ENCODE measurements at places on chromosomes 11 and 22.

- DNase-seq: peak; percentile 38
Observed at GRCh38 chr11:91394727-91395414, 829.7 kb upstream of the FAT3 start.

DNA sequence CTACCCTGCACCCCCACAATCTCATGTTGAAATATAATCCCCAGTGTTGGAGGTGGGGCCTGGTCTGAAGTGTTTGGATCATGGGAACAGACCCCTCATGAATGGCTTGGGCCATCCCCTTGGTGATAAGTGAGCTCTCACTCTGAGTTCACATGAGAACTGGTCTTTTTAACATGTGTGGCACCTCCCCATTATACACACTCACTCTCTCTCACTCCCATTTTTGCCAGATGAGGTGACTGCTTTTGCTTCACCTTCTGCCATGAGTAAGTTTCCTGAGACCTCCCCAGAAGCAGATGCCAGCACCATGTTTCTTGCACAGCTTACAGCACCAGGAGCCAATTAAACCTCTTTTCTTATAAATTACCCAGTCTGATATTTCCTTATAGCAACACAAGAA lies 32.1 kb upstream of the DRD2 start:
- no peak for DNase-seq

DNA sequence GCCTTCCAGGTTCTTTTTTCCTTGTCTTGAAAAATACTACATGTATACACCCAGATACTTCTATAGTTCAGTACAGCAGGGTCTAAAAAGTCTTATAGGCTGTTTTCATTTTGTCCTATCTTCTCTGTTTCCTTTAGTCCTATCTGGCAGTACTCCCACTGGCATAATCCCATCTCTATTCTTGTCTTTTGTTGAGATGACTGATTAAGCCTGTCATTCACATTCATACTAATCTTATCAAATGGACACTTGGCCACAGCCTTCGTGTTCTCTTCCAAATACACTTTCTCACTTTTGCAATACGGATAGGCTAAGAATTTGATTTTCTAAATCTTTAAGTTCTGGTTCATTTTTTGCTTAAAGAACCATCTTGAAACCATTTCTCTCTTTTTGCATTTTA lies 42.8 kb downstream of the OR5AK2 start:
- DNase-seq: no peak

GRCh38 chr11:30368394-30368793 lies 45.5 kb downstream of the ARL14EP start:
- no peak for DNase-seq

GRCh38 chr22:37491559-37492427 lies 5.6 kb upstream of the MFNG start:
- no peak for DNase-seq

DNA sequence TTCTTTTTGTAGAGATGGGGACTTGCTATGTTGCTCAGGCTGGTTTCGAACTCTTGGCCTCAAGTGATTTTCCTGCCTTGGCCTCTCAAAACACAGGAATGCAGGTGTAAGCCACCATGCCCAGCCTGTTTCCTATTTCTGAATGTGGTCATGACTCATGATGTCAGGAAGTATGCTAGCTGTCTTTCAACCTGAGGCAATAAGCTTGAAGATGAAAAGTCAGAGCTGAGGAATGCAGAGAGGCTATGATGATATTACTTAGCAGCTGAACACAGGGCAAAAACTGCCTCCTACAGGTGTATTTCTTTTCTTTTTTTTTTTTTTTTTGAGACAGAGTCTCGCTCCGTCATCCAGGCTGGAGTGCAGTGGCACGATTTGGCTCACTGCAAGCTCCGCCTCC lies 9.0 kb upstream of the NUCB2 start:
- DNase-seq: peak; percentile 93

DNA sequence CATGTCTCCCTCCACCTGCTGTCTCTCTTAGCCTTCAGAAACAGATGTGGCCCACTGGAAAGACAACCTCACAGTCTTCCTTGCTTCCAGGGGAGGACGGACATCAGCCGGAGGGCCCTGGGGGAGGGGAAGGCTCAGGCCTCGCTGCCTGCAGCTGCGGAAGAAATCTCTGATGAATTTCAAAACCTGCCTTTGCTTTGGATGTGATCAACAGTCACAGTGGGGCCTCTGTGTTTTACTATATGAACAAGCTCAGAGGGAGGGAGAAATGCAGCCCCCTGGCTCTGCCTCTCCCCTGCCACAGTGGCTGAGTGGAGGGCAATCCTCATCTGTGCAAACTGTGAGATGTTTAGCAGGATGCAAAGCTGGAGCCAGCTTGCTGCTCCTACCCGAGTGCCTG lies 282.8 kb downstream of the NTM start:
- DNase-seq: no peak

DNA sequence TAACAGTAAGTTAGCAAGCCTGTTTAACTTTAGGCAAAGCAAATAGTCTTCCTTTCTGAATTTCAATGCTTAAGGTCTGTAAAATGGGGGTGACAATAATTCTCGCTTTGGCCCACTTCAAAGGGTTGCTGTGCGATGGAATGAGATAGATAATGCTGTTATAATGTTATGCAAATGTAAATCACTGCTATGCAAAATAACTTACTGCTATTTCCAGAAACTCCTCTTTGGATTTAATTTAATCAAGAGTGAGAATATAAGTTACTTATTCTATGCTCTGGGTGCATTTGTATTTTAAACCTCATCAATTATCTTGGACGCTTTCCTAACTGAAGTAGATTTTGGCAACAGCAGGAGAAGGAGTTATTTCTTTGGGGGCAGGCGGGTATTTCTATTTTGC lies 4.1 kb upstream of the SORL1 start:
- DNase-seq: no peak

- DNase-seq: peak; percentile 33
Observed at GRCh38 chr11:112302226-112302868, 41.7 kb upstream of the PLET1 start.

DNA sequence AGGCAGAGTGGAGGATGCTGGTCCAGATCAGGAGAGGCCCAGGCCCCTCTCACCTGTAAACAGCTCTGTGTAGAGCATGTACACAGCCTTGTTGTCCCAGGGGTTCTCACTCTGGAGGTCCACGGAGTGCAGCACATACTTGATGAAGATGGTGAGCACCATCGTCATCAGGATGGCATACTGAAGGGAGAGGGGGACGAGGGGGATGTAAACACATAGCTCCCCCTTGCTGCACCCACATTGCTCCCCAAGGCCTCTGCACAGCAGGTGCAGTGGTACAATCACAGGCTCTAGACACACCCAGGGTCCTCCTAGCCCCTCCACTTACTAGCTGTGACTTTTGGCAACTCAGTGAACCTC lies 2.9 kb downstream of the SYVN1 start:
- no peak for DNase-seq

DNA sequence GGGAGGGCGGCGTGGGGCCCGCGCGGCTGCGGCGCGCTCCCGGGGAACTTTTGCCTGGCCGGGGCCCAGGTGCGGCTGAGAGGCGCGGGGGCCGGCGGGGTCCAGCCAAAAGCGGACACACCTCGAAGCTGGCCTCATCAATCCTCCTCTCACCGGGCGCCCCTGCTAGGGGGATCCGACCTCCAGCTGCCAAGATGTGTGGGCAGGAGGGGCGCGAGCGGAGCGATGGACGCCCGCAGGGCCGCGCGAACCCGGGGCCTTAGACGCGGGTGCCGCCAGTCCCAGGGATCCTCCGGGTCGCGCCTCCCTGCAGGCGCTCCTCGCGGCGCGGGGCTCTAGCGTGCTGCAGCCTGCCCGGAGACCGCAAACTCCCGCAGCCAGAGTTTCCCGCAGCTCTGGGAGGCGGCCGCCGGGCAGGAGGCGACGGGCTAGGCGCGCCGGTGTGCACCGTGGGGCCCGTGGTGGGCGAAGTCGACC lies 785 bp downstream of the IGSF9B start:
- no peak for DNase-seq

GRCh38 chr22:27212102-27212501 lies 554.7 kb downstream of the MIAT start:
- DNase-seq: no peak

GRCh38 chr11:106086850-106087249 lies 9.4 kb downstream of the AASDHPPT start:
- no peak for DNase-seq

DNA sequence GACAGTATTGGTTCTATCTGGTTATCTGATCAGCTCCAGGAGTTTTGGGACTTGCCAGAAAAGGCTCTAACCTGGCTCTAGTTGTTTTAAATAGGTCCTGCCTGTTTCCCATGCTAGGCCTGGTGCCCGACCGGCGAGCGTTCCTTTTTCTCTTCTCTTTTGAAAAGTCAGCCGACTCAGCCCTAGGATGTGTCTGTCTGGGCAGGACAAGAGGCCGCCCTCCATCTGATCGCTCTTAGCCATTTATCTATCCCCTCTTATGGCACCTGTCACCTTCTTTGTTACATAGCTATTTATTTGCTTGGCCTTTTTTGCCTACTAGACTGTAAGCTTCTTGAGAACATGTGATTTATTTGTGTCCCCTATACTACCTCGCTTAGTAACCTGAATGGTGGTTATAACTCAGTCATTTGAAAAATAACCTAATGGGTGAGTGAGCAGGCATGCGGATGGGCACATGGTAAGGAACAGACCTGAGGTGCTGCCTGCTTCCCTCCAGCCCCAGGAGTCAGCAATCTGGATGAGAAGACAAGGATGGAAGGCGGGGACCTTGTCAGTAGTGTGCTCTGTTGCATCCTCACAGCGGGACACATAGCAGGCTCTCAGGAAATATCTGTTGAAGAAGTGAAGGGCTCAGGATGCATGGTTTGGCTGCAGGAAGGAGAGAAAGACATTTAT lies 108.4 kb downstream of the ZBTB16 start:
- no peak for DNase-seq

GRCh38 chr11:115896084-115896483 lies 391.9 kb upstream of the CADM1 start:
- DNase-seq: no peak

- DNase-seq: no peak
Observed at GRCh38 chr11:71396548-71397123, 51.6 kb downstream of the DHCR7 start.

GRCh38 chr22:23708270-23708669 lies 17.5 kb downstream of the RGL4 start:
- no peak for DNase-seq

GRCh38 chr11:59272771-59273372 lies 60.1 kb upstream of the MPEG1 start:
- DNase-seq: no peak

GRCh38 chr11:367956-368413 lies 1.3 kb upstream of the B4GALNT4 start:
- DNase-seq: no peak

DNA sequence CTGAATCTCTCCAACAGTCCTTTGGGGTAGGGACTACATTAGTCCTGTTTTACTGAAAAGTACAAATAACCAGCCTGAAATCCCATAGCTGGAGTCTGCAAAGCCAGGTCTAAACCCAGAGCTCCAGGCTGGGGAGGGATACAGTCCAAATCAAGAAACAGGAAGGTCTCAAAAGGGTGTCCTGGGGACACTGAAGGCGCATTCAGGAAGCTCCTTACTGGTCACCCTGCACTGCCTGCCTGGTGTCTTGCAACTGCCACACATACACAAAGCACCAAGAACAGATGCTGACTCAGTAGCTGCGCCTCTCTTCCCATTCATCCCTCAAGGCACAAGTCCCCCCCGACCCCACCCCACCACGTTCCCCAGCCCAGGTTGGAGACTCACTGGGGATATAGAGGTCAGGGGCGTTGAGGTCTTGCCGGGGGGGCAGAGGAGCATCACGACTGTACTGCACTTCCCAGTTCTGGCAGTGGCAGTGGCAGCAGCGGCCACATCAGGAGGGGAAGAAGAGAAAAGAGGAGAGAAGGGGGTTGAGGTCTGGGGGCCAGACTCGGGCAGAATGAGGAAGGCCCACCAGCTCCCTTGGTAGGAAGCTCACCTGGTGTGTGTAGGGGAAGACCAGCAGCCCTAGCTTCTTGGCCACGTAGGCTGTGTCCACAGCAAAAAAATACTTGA lies 1.6 kb downstream of the YIF1A start:
- no peak for DNase-seq

DNA sequence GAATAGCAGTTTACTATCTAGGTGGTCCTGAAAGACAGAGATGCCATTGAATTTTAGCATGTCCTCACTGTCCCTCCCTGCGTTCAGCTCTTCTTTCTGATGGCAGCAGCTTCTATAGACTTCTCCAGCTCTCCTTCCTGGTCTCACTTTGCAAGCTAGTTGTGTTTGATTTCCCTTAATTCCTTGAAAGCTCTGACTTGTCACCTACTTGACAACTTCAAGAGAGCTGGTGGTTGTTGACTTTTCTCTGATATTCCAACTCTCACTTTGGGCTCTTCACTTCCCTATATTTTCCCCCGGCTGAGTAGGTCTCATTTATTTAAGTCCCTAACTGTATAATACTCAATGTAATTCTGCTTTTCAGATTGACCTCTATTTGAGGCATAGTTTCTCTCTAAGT lies 1825.0 kb upstream of the RAG2 start:
- no peak for DNase-seq

- no peak for DNase-seq
Observed at GRCh38 chr11:82937554-82937953, 36.0 kb downstream of the DDIAS start.

GRCh38 chr11:35927682-35928081 lies 16.2 kb upstream of the LDLRAD3 start:
- DNase-seq: peak; percentile 92

- peak; percentile 13 for DNase-seq
Observed at GRCh38 chr11:117075186-117075585, 23.0 kb downstream of the SIK3 start.

DNA sequence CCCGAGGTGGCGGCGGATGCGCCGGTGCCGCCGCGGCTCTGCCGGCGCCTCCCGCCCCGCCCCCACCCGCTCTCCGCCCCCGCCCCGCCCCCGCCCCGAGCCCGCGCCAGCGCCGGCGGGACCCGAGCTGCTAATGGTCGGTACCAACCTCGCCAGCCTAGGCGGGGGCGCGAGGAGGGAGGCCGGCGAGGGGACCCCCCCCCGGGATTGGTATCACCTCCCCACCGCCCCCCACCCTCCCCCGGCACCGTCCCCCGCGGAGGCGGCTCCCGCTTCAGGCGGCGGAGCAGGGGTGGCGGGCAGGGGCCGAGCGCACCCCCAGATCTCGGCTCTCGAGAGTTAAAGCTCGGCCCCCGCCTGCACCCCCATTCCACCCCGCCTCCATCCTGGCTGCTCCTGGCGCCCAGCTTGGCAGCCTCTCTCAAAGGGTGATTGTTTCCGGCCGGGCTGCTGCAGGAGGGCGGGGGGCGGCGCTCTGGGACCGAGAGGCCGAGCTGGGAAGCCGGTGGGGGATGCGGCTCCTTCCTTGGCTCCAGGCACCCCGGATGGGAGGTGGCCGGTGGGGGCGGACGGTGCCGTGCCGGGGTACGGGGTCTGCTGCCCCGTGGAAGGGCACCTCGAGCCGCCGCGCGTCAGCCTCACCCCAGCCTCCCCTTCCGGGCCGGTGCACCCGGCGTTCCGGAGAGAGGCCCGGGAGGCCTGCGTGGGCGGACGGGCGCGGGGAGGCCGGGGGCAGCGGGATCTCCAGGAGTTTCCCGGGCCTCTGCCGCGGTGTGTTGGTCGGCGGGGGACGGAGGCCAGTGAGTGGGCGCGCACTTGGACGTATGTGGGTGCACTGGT lies at the start of gene B3GAT1:
Gene B3GAT1 (minus strand): TSS at position 40 of the 840 bp plus-strand sequence. CDS start 24,583 bp downstream, outside the sequence.
- no peak for DNase-seq

GRCh38 chr22:33303099-33303498 lies 244.9 kb upstream of the SYN3 start:
- no peak for DNase-seq

GRCh38 chr11:60370811-60371298 lies 7.5 kb upstream of the MS4A7 start:
- DNase-seq: no peak

GRCh38 chr11:125441648-125442410 lies 54.2 kb downstream of the FEZ1 start:
- DNase-seq: no peak

- no peak for DNase-seq
Observed at GRCh38 chr11:3164552-3165151, 458 bp downstream of the OSBPL5 start.

All from amniotic epithelial cell (primary cell).